ENCODE measurements at places on chromosomes 6 and 20. TPM values are rescaled to one million over a fixed set of nuclear protein-coding genes. Genes with fewer than 3 reads are reported as not detected.

GRCh38 chr20:10362674-10363073 is 71.3 kb downstream of the MKKS start:
- DNase-seq = no peak

- no peak for DNase-seq
Measured at GRCh38 chr6:111573892-111574797, 31.5 kb downstream of the TRAF3IP2 start.

GRCh38 chr6:84685983-84686584 is 78.3 kb downstream of the TBX18 start:
- no peak for DNase-seq

GRCh38 chr6:1029141-1029540 is 282.8 kb upstream of the FOXQ1 start:
- DNase-seq = no peak

DNA sequence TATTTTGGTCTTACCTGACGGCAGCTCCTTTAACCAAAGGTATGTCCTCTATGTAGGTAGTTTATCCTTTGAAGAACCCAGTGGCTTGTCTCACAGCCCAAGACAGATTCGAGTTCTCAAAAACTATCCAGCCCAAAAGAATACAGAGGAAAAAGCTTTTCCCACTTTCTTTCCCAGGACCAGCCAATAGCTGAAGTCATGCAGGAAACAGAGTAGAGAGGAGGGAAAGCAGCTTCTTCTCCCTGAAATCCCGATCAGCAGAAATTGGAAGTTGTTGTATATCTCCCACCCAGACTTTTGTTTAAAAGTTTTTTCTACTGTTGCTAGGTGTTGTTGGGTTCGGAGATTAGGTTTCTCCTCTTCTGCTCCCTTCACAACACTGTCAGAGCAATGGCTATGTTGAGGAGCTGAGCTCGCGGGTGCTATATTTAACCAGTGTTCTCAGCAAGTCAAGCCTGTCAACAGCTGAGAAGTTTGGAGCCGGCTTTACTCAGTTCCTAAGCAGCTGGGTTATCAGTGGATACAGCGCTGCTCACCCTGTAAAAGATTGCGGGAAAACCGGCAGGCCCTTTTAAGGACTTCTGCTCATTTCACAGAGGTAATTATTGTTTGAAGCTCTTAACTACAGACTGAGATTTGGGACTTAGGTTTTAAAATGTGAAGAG is at the start of gene FILIP1:
TSS of gene FILIP1 (minus strand) at position 401 of the 665 bp plus-strand sequence. CDS start 78,828 bp downstream, outside the sequence.
- peak; percentile 6 for DNase-seq

- DNase-seq = no peak
Measured at GRCh38 chr6:161906571-161906970, 632.7 kb upstream of the AGPAT4 start.

- no peak for DNase-seq
Measured at GRCh38 chr6:145286916-145287315, 448.4 kb downstream of the EPM2A start.

DNA sequence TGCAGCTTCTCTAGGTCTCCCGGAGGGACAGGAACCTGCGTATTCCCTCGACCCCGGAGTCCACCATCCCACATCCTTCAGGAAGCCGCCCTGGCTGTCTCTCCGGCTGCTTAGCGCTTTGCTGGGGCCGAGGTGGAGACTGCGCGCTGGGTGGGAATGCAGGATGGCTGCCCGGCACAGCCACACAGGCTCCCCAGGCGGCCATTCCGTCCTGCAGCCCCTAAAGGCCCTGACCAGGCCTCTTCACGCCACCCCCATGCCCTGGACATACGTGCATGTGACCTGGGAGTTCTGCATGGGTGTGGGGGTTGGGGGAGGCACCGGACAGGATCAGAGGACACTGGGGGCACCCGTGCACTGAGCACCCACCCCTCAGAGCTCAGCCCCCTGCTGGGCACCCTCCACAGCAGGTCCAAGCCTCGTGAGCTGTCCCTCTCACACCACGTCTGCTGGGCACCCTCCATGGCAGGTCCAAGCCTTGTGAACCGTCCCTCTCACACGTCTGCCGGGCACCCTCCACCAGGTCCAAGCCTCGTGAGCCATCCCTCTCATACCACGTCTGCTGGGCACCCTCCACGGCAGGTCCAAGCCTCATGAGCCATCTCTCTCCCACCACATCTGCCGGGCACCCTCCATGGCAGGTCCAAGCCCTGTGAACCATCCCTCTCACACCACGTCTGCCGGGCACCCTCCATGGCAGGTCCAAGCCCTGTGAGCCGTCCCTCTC is 40.4 kb upstream of the CHRNA4 start:
- no peak for DNase-seq

DNA sequence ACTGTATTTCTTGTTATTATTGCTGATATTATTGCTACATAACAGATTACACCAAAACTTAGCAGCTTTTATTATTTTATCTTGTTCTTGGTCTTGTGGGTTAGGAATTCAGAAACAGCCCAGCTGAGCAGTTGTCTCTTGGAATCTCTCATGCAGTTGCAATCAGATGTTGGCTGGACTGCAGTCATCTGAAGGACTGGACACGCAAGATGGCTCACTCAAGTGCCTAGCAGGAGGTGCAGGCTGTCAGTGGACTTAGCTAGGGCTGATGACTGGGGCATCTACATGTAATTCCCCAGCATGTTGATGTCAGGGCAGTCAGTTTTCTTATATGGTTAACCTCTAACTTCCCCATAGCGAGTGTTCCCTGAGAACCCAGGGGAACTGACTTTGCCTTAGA is 128.6 kb upstream of the PLCB4 start:
- DNase-seq = no peak

- DNase-seq = no peak
Measured at GRCh38 chr6:111987295-111987694, 66.6 kb upstream of the CCN6 start.

GRCh38 chr20:1807394-1807793 is 87.8 kb upstream of the SIRPA start:
- no peak for DNase-seq

DNA sequence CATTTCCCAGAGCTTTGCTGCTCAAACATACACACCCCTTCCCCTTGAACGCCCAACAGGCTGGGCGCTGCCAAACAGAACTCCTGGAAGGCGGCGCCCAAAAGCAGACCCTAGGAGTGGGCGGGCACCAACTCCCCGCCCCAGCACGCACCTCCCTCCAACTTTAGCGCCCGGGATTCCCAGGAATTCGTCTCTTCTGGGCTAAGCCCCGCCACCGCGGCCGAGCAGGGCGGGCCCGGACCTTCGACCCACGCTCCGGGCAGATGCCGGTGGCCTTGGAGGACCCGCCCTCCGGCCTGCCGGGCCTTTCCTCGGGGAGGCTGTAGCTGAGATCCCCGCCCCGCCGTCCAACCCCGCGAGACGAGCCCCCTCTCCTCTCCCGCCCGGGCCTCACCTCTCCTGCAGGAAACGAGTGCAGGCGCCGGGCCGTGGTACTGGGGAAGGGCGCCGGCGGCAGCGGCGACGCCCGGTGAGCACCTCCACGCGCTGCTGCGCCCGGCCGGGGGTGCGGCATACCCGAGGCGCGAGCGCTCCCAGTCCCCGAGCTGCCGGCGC is 659 bp downstream of the MCUR1 start:
- DNase-seq = peak; percentile 43

GRCh38 chr20:53409447-53409717 is 184.3 kb downstream of the ZNF217 start:
- DNase-seq = no peak

GRCh38 chr6:95083506-95083905 is 493.8 kb upstream of the MANEA start:
- DNase-seq = no peak

DNA sequence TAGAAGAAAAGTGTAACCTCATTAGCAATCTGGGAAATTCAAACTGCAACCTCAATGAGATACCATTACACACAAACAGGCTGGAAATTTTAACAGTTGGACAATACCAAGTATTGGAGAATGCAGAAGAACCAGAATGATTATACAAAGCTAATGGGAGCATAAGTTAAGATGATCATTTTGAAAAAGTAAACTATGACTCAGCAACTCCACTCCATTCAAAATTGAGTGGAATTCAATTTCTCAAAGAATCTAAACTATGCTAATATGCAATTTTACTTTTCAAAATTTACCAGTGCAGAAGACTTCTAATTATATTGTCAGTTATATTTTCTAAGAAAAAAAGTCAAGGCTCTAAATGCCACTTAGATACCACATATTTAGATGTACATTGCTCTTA is 17.2 kb downstream of the GPLD1 start:
- DNase-seq = no peak

GRCh38 chr6:42710316-42710715 is 12.1 kb downstream of the PRPH2 start:
- DNase-seq = no peak

GRCh38 chr6:87722540-87723169 is 20.6 kb upstream of the AKIRIN2 start:
- no peak for DNase-seq

DNA sequence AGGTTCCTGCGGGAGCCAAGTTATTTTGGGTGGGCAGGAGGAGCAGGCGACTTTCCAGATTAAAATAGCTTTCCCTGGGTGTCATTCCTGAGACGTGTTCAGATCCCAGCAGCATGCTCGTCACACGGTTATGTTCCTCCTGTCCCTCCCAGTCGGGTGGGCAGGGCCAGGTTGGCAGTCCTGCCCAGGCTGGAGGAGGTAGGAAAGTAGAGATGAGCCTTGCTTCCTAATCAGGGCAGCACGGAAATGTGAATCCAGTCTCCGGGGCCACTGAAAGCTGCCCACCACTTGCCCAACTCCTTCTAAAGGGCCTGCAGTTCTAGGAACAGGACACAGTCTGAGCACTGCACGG is 137.0 kb downstream of the MRPL14 start:
- no peak for DNase-seq

- no peak for DNase-seq
Measured at GRCh38 chr6:136608991-136609390, 58.8 kb upstream of the MAP7 start.

GRCh38 chr6:16504609-16505008 is 256.7 kb downstream of the ATXN1 start:
- no peak for DNase-seq

GRCh38 chr6:165636402-165637048 is 26.5 kb downstream of the PDE10A start:
- DNase-seq = no peak

GRCh38 chr6:106886922-106887797 is 87.4 kb downstream of the CD24 start:
- DNase-seq = no peak

- peak; percentile 14 for DNase-seq
Measured at GRCh38 chr6:101429270-101429669, 35.8 kb downstream of the GRIK2 start.

DNA sequence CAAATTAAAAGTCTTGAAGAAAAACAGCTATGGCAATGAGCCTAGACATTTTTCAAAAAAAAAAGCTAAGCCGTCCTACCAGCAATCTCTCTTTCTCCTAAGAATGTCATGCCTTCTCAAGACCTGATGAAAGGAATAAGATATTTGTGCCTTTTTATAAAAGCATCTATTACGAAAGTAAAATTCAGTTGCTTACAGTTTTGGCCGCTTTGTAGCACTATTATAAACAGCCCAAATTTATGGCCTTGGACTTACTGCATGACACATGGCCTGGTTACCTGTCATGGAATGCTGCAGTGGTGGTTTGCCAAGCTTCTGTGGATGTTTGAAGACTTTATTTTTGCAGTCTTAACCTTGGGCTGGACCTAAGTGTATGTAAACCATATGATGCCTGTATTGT is 22.2 kb upstream of the VAPB start:
- DNase-seq = no peak

DNA sequence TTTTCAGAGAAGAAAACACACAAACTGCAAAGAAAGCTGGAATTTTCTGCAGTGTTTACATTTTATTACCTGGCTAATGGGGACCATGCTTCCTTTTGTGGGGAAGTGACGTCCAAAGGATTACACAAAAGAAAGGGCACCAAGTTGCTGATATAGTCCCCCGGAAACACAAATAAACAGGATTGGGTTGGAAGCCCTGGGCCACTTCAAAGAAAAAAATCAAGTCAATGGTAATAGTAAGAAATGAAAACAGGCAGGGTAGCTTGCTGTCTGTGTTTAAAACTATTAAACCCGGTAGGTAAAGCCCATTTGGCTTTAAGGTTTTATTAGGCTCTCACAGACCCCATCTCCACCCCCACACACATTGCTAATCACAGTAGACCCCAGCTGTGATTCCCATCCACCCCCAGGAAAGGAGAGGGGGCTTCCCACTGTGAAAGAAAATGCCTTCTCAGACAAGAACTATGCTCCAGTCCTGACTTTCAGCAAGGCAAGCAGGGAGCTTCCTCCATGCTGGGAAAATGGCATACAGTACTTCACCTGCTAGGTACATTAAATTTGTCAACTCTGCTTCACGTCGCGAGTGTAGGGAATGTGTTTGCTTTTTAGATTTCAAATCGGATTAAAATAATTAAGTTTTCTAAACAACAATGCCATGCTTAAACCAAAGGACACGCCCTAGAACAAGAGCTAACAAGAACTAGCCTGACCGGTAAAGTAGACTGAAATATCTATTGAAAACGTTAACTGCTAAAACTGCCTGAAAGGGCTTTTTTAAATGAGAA is 1.1 kb downstream of the PERP start:
- DNase-seq = no peak

GRCh38 chr20:18901980-18902737 is 88.6 kb downstream of the SCP2D1 start:
- DNase-seq = no peak

The PTCRA gene
- not detected for total RNA-seq

The TSBP1 gene
- not detected for total RNA-seq

The ERVFRD-1 gene
- total RNA-seq = not detected

The HLA-DRA gene
- total RNA-seq = 3.9 TPM

The ZBP1 gene
- not detected for total RNA-seq

The POU5F1 gene
- total RNA-seq = not detected

The SIRPB2 gene
- total RNA-seq = 0.62 TPM

The MYBL2 gene
- total RNA-seq = 0.47 TPM

The OOEP gene
- total RNA-seq = not detected

The RNF146 gene
- 115 TPM for total RNA-seq

The NMBR gene
- 12.6 TPM for total RNA-seq

The QRSL1 gene
- 19.7 TPM for total RNA-seq

The TP53TG5 gene
- not detected for total RNA-seq

The C6orf136 gene
- 18.4 TPM for total RNA-seq

The BNIP5 gene
- total RNA-seq = not detected

The EHMT2 gene
- total RNA-seq = 83.9 TPM

All from occipital lobe (tissue), 3 donors.